ENCODE measurements at places on chromosomes 4 and X.

- no peak for DNase-seq
These were observed 579.6 kb upstream of the IGFBP7 start for GRCh38 chr4:57689693-57690205.

GRCh38 chr4:76984127-76984526 lies 34.6 kb downstream of the SEPTIN11 start:
- no peak for DNase-seq

GRCh38 chr4:154939851-154940250 lies 158.8 kb downstream of the RBM46 start:
- no peak for DNase-seq

- DNase-seq, result no peak
These were observed 1074.2 kb upstream of the INTU start for GRCh38 chr4:126558596-126558995.

- DNase-seq, result no peak
These were observed 60.8 kb downstream of the MID1IP1 start for GRCh38 chrX:38862100-38862499.
